Fibroblast of skin of left biceps (primary cell): ENCODE measurements at places on chromosomes 7 and 10.

- no peak for DNase-seq
These were observed 112.5 kb upstream of the IGFBP3 start for GRCh38 chr7:46033592-46033991.

DNA sequence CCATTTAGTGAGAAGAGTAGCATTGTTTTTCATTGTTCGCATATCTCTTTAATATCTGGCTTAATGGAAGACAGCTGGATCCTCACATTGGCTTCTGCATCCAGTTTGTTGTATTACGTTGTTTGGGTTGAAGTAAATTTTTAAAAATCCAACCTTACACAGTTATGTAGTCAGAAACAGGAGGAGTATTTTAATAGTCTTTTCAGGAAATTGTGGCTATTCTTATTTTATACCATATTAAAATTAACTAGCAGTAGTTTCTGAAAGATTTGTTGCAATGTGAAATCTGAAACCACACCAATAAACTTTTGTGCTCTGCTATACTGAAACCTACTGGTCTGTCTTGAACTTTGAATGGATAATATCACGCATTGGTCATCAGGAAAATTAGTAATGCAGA, 27.9 kb downstream of the MYPN start:
- no peak for DNase-seq

DNA sequence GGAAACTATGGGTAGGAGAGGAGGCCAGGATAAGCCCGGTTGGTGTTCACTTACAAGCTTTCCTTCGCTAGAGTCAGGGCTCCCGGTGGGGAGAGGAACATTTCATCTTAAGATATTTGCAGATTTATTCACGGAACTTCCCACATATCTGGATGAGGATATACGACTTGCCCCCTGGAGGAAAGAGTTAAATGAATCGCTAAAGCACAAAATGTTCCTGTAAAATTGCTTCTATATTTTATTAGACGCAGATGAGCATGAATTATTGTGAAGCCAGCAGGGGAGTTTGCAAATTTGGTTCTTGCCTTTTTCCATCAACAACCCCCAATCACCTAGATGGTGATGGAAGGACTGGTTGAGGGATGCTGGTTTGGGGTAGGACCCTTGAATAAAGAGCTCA, 47.9 kb upstream of the BAIAP2L1 start:
- no peak for DNase-seq

GRCh38 chr7:109844362-109844761, 1246.6 kb upstream of the LRRN3 start:
- DNase-seq: no peak

DNA sequence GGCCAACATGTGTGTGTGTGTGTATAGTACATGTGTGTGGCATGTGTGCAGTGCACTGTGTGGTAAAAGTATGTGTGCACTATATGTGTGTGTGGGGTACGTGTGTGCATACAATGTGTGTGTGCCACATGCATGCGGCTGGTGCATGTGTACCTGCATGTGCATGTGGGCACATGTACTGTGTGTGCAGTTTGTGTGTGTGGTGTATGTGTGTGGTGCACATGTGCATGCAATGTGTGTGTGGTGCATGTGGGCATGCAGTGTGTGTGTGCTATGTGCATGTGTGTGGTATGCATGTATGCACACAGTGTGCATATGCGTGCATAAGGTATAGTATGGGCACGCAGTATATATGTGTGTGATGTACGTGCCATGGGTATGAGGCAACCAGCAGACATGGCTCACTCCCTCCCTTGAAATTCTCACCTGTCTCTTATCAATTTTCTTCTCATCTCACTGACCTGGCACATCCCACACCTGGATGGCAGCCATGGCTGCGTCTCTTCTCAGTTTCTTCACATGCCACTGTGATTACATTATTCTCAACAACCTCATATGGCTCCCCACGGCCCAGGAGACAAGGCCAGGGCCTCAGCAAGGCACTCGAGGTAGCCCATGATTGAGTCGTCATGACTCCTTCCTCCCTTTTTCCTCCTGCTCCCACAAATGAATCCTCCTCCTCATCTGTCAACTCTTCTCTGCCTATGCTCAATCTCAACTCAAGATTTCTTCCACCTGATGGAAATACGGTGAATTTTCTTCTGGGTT, 57.0 kb downstream of the NUDCD3 start:
- no peak for DNase-seq
